Thymus (tissue), 14 donors: ENCODE measurements at places on chromosomes 2 and 18.

GRCh38 chr18:79744625-79745024 is 53.1 kb upstream of the KCNG2 start:
- no peak for DNase-seq

DNA sequence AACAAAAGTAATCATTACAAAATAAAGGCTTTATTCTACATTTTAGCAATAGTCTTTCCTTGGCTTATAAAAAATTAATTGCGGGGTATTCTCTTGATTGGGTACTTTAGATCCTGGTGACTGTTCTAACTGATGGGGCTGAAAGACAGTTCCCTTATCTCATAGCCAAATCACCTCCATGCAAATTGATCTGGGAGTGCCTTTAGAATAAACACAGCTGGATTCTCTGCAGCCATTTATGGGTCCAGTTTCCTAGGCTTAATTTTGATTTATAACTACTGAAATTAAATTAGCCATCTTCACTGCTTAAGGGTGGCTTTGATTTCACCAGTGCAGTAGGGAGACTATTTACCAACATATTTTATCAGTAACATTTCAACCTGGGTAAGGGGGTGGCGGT is 337.1 kb downstream of the NRXN1 start:
- DNase-seq: no peak

DNA sequence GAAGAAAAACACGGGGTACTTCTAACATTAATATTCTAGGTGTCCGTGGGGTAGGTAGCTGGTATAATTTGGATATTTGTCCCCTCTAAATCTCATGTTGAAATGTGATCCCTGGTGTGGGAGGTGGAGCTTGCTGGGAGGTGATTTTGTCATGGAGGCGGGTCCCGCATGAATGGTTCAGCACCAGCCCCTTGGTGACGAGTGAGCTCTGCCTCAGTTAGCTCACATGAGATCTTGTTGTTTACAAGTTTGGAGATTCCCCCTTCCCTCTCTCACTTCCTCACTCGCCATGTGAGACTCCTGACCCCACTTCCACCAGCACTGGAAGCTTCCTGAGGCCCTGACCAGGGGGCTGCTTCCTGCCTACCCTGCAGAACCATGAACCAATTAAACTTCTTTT is 35.4 kb upstream of the DNER start:
- DNase-seq: no peak

- peak; percentile 16 for DNase-seq
Observed at GRCh38 chr2:224638301-224638823, 53.2 kb upstream of the CUL3 start.

GRCh38 chr2:211877061-211877460 is 661.5 kb downstream of the ERBB4 start:
- DNase-seq: no peak

DNA sequence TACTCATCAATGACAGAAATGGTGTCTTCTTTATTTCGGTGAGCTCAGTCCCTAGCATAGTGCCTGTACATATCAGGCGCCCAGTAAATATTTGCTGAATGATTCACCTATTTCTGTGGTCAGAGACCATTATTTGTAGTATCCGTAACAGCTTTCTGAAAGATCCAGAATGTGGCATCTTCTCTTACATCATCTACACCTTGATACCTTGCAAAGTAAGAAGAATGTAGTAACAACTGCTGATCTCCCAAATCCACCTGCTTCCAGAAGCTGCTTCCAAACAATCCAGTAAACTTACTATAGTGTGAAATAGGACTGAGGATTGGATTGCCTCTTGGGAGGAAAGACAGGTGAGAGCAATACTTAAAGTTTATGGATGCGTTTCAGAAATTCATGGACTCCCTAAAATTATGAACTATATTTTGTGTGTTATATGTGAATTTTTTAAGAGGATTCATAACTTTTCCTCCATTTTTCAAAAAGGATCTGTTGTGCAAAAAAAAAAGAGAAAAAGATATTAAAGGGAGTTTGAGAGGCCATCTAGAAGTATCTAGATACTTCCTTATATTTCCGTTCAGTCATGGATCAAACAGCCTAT is 945 bp upstream of the ASXL2 start:
- DNase-seq: no peak
